ENCODE measurements at places on chromosomes 4 and X. TPM values are rescaled to one million over a fixed set of nuclear protein-coding genes. Genes with fewer than 3 reads are reported as not detected.

Gene DACH2
- total RNA-seq, result 8.6 TPM

Gene ODAPH
- total RNA-seq, result not detected

Gene RAP2C
- 135 TPM for total RNA-seq

Gene ARHGAP4
- total RNA-seq, result 28.3 TPM

Gene ADRA2C
- 13.1 TPM for total RNA-seq

Gene STBD1
- total RNA-seq, result 0.77 TPM

Gene HSFX1
- not detected for total RNA-seq

Gene FDCSP
- not detected for total RNA-seq

Gene SCRG1
- total RNA-seq, result 1.8 TPM

Gene PPP4R3C
- not detected for total RNA-seq

Gene DRD5
- not detected for total RNA-seq

Gene GALNTL6
- total RNA-seq, result not detected

Gene RAB41
- total RNA-seq, result not detected

Gene XAGE1B
- not detected for total RNA-seq

Gene STARD8
- total RNA-seq, result 10.9 TPM

Gene TMEM187
- 6.2 TPM for total RNA-seq

Gene DIPK2B
- total RNA-seq, result 21.2 TPM

Gene CC2D2A
- total RNA-seq, result 49.8 TPM

Gene SLC6A14
- total RNA-seq, result not detected

Gene FGF13
- total RNA-seq, result 51.7 TPM

Gene PTPN13
- 29.7 TPM for total RNA-seq

Gene XG
- total RNA-seq, result not detected

Gene PLXNA3
- 3.8 TPM for total RNA-seq

Gene GAGE12F
- total RNA-seq, result not detected

Gene MAGEA6
- not detected for total RNA-seq

Gene TIGD2
- 3.2 TPM for total RNA-seq

Gene ADH7
- total RNA-seq, result not detected

Gene RTL5
- 9.7 TPM for total RNA-seq

Gene FHIP1A
- total RNA-seq, result 12.2 TPM

Gene YIPF7
- total RNA-seq, result 4.6 TPM

Gene GASK1B
- 135 TPM for total RNA-seq

Gene CXorf65
- total RNA-seq, result not detected

Gene MAGEB10
- total RNA-seq, result not detected

Gene FMR1
- total RNA-seq, result 26.9 TPM

Gene THAP9
- total RNA-seq, result 6.2 TPM

Gene ZMAT1
- 3.6 TPM for total RNA-seq

Gene C4orf50
- total RNA-seq, result under 0.01 TPM

Data from uterus (tissue), 4 donors.